Esophagus squamous epithelium (tissue), 5 donors: ENCODE measurements at places on chromosomes 7 and 10.

- DNase-seq = no peak
Measured at GRCh38 chr7:89994483-89994882, 159.8 kb upstream of the STEAP1 start.

GRCh38 chr10:132632851-132633684 is 95.5 kb downstream of the INPP5A start:
- DNase-seq = no peak

DNA sequence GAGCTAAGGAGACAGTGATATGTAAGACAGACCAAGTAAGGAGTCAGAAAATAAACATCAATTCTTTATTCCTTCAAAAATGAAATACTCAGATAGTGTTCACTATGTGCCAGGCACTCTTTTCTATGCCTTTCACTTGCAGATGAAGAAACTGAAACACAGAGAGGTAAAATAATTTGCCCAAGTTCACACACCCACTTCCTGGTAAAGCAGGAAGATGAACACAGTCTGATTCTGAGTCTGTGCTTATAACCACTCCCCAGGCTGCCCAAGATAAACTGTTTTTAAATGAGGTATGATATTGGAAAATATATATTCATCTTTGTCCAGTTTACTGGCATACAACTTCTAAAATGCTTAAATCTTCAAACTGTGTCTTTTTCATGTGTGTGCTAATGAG is 294.4 kb upstream of the NPVF start:
- DNase-seq = no peak

GRCh38 chr7:123755338-123755737 is 6.5 kb upstream of the WASL start:
- DNase-seq = no peak

DNA sequence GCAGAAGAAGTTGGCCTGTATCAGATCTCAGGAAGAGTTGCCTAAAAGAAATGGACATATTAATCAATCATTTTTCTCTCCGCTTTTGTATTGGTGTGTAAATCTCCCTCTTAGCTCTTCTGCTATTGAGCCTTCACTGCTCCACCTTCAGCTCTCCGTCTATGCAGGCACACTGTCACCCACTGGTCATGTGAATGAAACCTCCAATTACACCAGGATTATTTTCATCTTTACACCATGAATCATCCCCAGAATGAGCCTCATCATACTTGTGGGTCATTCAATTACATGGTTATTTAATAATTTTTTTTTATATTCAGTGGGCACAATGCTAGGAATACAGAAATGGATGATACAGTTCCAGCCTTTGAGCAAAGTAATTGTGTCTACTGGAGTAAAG is 92.6 kb downstream of the LRRC4 start:
- DNase-seq = no peak

- no peak for DNase-seq
Measured at GRCh38 chr10:112807013-112807412, 143.0 kb upstream of the TCF7L2 start.

GRCh38 chr7:159030490-159031134 is 114.1 kb downstream of the VIPR2 start:
- DNase-seq = no peak

DNA sequence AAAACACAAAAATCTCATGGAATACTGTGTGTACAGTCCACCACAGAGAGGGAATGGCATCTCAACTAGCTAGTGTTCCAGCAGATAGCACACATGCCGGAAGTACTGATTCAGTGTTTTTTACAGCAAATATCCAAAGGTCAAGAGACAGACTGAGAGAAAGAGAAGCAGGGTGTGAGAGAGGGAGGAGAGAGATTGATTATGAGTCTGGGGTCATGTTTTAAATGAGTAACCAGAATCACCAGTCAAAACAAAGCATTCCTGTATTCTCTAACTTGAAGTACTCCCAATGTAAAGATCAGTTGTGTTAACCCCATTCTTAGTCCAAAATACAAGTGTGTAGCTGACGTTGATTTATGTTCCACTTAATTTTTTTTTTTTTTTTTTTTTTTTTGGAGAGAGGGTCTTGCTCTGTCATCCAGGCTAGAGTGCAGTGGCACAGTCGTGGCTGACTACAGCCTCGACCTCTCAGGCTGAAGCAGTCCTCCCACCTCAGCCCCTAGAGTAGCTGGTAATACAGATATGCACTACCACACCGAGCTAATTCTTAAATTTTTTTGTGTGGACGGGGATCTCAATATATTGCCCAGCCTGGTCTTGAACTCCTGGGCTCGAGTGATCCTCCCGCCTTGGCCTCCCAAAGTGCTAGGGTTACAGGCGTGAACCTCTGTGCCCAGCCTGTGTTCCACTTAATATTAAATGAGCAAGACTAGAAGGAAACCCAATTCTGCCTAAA is 114.2 kb downstream of the TAF3 start:
- DNase-seq = no peak

- no peak for DNase-seq
Measured at GRCh38 chr7:131328377-131329175, 900 bp downstream of the MKLN1 start.

DNA sequence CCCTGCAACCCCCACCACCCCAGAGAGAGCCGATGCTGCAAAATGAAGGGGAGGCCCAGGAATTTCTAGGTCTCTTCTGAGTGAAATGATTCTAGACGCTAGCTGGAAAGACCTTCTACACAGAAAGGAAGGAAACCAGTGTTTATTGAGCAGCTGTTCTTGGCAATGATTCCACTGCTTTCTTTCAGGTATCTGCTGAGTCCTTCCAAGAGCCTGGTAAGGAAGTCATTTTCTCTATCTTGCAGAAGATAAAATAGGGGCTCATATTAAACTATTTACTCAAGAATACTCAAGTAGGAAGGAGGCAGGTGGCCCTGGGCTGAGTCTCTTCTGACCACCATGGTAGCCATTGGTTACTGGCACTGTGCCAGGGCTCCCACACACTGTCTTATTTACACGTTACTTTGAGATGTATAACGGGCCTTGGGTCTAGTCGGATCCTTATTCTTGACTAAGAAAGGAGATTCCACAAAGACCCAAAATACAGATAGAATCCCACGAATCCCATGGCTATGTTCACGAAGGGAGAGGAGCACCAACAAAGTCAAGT is 112.1 kb downstream of the GALNT11 start:
- DNase-seq = no peak

DNA sequence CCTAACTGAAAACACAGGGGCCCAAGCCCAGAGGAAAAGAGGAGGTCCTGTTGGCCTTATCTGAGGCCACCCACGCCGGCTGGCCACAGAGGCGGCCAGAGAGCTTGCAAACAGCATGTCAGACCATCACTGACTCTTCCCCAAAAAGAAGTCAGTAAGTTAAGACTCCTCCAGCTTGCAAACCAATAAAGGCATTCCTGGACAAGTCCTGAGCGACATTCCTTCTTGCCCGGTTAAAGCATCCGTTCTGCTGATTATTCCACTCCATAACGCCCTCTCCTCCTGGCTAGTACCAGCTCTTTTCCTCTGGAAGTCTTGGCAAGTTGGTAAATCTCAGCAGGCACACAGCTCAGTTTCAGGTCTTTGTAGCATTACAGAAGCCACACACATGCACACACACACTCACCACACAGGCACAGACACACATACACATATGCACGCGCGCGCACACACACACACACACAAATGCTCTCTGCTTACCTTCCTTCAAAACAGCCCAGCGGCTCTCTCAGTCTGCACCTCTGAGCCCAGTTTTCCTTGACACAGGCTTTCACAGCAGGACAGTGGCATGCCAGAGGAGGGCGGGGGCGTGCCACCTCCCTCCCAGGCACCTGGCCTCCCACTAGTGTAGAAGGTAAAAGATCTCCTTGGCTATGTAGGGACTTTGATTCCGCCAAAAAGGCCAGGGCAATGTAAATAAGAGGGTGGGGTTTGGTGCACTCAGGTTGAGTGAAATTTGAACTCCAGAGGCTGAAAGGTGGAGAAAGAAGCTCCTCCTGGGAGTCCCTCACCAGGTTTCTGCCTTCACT is 201.4 kb downstream of the TNS3 start:
- no peak for DNase-seq

DNA sequence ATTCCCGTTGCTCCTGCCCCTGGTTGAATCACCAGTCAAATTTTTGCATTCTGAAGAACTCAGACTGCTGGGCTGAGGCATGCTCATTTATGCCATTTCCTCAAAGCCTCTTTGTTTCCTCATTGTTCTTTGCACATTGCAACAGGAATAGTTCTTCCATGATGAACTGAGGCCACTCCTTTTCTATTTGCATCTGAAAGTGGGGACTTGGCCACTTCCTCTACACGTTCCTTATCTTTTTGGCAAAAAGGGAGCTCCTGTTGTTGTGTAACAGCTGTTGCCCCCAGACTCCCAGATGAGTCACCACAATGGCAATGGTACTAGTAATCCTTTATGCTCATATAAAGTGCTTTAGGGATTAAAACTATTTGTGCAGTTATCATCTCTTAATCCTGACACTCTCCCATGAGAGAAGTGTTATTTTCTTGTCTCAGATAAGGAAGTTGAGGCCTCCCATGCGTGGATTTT is 20.1 kb upstream of the ITPRID1 start:
- DNase-seq = no peak

DNA sequence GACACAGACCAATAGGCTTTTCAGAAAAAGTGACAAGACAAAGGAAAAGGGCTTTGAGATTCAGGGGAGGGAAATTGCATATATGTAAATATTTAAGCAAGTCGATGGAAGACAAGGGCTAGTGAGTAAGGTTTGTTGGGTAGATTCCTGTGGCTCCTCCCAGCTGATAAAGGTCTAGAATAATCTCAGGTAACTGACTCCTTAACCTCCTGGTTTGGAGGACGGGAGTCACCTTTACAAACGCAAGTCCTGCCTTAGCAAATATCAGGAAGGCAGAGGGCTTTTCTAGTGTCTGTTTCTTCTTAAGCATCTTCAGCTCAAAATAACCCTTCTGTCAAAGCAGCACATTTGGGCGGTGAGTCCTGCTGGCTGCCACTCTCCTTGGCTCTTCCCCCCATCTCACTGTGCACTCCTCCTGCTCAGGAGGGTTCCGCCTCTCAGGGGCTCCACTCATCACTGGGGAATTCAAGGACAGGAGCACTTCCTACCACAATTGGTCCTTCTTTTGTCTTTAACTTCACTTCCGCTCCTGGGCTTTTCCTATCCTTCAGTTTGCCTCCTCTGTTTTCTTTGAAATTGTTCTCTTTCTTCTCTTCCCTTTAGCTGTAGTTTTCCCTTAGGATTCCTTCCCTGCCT is 496.3 kb upstream of the KLF6 start:
- no peak for DNase-seq

DNA sequence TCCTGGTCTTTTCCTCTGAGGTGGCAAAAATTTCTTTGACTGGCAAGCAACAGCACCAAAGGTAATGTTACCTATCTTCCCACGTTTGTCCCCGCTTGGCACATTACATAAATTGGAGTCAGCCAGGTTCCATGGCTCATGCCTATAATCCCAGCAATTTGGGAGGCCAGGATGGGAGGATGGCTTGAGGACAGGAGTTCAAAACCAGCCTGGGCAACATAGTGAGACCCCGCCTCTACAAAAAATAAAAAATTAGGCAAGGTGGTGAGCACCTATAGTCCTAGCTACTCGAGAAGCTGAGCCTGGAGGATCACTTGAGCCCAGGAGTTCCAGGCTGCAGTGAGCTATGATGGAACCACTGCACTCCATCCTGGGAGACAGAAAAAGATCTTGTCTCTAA is 139.5 kb downstream of the IDE start:
- DNase-seq = no peak

GRCh38 chr10:77613476-77614130 is 24.0 kb downstream of the KCNMA1 start:
- DNase-seq = no peak

DNA sequence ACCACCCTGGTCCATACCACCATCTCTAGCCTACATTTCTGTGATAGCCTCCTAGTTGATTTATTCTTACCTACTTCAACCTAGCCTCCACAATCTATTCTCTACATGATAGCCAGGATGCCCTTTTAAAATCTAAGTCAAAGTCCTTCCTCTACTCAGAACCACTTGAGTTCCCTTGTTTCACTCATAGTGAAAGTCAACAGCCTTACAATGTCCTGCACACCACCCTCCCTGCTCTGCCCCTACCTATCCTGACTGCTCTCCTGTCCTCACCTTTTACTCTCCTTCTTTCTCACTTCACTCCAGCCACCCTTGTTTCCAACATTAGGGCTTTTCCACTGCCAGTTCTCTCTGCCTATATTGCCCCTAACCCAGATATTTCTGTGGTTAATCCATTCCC is 146.7 kb downstream of the GRM3 start:
- no peak for DNase-seq

- DNase-seq = no peak
Measured at GRCh38 chr7:105017657-105018365, 3.8 kb downstream of the KMT2E start.

DNA sequence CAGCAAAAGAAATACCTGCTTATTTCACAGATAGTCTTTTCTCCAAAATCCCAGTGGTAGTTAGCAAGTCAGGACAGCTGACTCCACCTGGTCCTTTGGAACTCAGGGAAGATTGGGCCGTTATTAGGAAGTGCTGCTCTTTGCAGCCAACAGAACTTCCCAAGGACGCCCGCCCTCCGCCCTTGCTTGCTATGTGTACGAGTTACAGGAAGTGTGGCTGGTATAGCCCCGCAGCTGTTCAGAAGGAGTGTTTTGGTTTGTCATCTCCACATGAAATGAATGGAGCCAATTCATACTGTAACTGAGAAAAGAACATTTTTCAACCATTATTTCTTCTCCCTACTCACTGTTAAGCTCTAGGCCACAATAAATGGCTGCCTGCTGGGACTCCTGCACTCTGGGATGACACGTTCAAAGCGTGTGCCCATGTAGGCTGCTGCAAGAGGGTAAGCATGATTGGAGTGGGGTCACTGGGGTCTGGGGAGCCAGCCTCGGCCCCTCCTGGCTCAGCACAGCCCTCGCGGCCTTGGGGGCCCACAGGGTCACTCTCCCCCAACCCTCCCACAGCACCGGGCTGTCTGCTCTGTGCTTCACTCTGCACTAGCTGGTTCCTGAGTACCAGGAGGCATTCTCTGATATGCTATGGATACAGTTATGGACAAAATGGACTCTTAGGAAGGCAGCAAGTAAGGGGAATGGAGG is 244.0 kb downstream of the EBF3 start:
- no peak for DNase-seq

- DNase-seq = no peak
Measured at GRCh38 chr10:114970515-114970914, 32.5 kb downstream of the TRUB1 start.

DNA sequence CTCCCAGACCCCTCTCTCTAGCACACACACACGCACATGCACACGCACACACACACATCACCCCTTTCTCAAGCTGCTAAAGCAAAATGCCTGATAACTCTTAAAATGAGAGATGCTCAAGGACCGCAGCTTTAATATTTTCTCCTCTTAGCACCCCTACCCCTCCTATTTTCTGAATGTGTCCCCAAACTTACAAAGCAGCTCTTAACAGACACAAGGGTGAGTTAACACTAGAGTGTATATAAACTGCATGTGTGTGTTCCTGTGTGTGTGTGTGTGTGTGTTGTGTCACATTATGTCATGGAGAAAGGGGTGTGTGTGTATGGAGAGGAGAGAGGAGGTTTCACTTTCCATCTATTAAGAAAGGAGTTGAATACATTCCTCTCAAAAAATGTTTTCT is 1.3 kb downstream of the PTN start:
- DNase-seq = no peak

GRCh38 chr10:104328646-104328895 is 9.7 kb downstream of the ITPRIP start:
- no peak for DNase-seq

- DNase-seq = no peak
Measured at GRCh38 chr10:80454513-80455460, 677 bp downstream of the TSPAN14 start.
